Mucosa of gallbladder (tissue), 1 donor: ENCODE measurements at places on chromosomes 5 and 9. TPM values are rescaled to one million over a fixed set of nuclear protein-coding genes. Genes with fewer than 3 reads are reported as not detected.
A peak's percentile ranks its signal among the peaks of the same experiment; 100 is the strongest.

The GDF9 gene
- total RNA-seq: 0.09 TPM

The MARCOL gene
- not detected for total RNA-seq

- DNase-seq: no peak
Measured at GRCh38 chr5:34499001-34499734, 157.0 kb upstream of the RAI14 start.

DNA sequence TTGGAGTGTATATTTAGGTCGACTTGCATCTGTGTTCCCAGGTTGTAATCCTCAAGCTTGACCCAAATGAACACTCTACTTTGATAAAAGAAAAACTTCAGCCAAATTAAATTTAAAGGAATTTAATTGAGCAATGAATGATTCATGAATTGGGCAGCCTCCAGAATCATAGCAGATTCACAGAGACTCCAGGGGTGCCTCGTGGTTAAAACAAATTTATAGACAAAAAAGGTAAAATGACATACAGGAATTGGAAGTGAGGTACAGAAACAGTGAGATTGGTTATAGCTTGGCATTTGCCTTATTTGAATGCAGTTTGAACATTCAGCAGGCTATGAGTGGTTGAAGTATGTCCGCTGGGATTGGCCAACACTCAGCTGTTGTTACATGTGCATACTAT is 21.6 kb upstream of the SPATA31D4 start:
- no peak for DNase-seq

The TRIM14 gene
- total RNA-seq: 44.4 TPM

The PCDHGC4 gene
- total RNA-seq: 2.6 TPM

GRCh38 chr9:71916834-71917534 is 5.5 kb downstream of the C9orf85 start:
- no peak for DNase-seq

The ABLIM3 gene
- 15.1 TPM for total RNA-seq

- no peak for DNase-seq
Measured at GRCh38 chr9:28888806-28889205, 1315.5 kb upstream of the C9orf72 start.

- no peak for DNase-seq
Measured at GRCh38 chr5:143350751-143351602, 52.5 kb downstream of the NR3C1 start.

GRCh38 chr9:127650518-127650917 is 38.4 kb downstream of the STXBP1 start:
- DNase-seq: no peak

DNA sequence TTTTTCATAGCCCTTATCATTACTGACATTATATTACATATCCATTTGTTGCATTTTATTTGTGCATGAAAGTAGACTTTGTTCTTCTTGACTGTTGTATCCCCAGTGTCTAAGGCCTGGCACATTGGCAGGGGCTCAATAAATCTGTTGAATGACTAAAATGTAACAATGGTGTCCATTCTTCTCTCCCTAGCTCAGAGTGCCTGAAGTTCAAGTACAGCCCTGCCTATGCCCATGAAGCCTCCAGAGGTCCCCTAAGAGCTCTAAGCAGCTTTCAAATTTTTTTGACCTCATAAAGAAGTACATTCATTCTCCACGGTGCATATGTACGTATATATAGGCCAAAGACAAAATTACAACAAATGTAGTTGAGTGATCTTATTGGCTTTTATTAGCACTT is 4.2 kb upstream of the BSPRY start:
- DNase-seq: no peak

DNA sequence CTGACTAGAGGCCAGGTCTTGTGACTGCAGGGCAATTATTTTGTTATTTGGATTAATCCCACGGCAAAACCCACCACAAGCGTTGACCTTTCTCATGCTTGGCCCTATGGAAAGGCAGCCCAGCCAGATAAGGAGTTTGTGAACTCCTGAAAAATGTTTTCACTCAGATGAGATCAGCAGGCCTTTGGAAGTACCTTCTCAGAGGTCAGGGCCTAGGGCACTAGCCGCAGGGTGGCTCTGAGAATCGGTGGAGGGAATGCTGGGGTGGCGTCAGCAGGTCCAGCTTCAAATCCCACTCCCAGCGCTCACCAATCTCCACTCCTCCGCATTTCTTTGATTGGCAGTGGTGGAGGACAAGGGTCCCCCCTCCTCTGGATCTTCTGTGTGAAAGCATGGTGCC is 194.4 kb downstream of the GADD45G start:
- no peak for DNase-seq

DNA sequence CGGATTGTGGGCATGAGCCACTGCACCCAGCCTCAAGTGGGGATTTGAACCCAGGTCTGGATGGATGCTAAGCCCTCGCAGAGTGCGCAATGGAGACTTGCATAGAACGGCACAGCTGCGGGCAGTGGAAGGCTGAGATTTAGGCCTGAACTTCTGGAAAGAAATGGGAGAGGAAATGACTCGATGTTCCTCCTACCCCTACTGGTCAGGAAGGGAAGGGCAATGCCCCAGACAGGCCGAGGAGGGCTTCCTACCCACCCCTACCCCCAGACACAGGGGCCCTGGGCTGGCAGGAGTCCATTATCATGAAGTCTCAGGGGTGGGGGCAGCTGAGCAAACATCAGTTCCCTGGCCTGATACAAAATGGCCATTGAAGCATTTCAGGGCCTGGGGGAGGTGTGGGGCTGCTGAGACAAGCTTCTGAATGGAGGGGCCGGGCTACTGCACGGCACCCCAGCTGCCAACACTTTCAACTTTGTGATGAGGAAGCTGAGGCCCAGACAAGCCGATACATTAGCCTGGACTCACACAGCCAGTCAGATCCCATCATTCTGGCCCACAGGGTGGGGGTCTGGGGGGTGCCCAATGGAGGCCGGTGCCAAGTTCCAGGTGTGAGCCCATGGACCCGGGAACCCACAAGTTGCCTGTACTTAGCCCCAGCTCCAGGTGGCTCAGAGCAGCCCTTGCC is 13.5 kb upstream of the WDR38 start:
- no peak for DNase-seq

- no peak for DNase-seq
Measured at GRCh38 chr9:119298076-119298853, 71.0 kb downstream of the BRINP1 start.

GRCh38 chr9:34522091-34522887 is 501 bp downstream of the ENHO start:
- no peak for DNase-seq

The C8G gene
- 110 TPM for total RNA-seq

GRCh38 chr5:88815050-88815789 is 67.8 kb downstream of the MEF2C start:
- DNase-seq: no peak

DNA sequence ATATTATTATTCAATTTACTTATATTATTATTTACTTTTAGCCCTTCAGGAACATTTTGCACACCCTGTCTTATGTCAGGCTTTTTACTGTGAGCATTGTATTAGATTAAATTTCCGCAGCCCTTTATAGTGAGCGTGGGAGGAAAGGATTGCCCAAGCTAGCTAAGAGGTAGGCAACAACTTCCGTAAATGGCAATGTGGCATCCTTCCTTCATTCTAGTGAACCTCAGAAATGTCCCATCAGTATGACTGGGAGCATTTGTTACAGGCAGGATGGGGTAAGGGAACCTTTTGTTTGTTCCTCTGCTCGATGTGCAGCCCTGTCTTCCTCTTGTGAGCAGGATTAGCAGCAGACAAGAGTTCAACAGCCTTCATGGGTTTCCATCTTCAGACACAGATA is 6.2 kb upstream of the CD180 start:
- DNase-seq: no peak

GRCh38 chr5:146848133-146848532 is 30.4 kb downstream of the PPP2R2B start:
- DNase-seq: no peak

DNA sequence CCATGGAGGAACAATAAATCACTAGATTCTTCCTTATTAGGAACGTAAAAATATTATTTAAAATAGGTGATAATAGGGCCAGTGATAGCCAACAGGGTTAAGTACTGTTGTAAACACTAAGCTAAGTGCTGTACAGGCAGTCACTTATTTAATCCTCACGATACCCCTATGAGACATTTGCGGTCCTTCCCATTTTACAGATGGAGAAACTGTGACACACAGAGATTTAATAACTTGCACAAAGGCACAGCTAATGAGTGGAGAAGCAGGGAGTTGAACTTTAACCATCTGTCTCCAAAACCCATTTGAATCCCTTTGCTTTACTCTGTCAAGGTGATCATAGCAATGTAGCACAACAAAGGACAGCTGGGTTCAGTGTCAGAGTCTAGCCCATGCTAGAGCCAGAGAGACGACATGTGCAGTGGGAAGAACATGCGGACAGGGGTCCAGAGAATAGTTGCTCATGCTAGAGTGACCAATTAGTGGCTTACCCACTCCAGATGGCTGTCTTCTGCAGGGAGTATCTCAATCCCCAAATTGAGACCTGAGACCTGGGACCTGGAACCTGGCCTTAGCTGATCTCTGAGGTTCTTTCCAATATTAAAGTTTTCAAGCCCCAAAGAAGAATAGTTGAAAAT is 28.9 kb downstream of the STXBP1 start:
- no peak for DNase-seq

DNA sequence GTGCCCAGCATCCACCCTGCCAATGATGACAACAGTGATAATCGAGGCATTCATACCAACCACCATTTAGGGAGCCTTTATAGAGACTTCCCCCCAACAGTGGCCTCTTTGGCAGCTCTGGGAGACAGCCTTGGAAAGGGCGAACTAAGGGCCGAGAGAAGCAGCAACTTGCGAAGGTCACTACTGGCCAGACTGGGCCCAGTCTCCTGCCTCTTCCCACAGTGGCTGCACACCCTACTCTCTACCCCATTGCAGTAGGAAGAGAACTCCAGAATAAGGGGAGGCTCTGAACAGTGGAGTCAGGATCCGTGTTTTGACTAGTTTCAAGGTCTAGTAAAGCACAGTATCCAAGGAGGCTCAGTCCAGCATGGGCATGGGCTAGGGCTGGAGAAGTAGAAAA is 5.3 kb downstream of the LHX6 start:
- DNase-seq: no peak

The SPAAR gene
- 0.83 TPM for total RNA-seq

- DNase-seq: no peak
Measured at GRCh38 chr5:117893211-117893610, 1095.1 kb downstream of the DTWD2 start.

DNA sequence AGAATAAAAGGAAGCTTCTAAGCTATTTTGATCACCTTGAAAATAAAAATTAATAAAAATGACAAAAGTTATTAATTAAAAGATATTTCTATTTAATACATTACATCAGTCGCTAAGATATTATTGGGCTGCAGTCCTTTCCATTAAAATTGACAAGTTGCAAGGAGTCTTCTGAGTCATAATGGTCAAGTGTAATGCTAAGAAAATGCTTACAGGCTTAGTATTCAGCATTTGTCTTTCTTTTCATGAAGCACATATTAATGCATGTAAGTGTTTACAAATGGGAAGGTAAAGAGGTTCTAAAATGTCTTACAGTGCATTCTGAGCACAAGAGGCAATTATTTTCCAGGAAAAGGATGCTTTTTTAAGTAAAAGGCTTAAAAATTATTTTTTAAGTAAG is 17.3 kb downstream of the SPINK9 start:
- DNase-seq: no peak

GRCh38 chr9:19379697-19380046 is 364 bp downstream of the RPS6 start:
- peak; percentile 20 for DNase-seq

The SOHLH1 gene
- total RNA-seq: not detected

DNA sequence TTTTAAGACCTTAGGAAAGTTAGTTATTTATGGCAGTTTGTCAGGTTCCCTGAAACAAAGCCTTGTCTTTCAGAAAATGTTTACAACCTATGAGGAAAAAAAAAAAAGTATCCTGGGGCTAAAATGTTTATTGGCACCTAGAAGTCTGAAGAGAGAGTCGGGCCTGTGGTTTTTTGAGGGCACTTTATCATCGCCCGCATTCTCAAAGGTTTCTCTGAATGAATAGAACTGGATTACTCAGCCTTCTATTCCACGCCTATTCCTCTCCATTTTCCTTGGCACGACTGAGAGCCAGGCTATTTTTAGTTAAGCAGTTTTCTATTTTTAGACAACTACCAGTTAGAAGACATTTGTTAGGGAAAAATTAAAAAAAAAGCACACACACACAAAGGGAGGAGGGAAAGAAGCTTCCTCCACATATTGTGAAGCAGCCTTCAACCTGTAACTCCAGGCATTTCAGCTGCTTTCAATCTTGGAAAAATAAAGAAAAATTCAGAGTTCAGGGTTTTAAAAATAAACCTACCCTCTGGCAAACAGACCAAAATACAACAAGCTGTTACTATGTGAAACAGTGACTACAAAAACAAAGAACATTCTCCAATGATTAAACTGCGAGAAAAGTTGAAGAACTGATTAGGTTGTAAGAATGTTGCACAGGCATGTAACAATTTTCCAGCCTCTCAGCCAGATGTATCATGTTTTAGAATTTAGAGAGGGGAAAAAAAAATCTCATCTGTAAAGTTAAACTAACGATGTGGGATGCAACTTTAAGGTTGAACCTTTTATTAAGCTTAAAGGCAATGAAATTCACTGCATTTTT is 97.0 kb downstream of the MEF2C start:
- DNase-seq: peak; percentile 69

DNA sequence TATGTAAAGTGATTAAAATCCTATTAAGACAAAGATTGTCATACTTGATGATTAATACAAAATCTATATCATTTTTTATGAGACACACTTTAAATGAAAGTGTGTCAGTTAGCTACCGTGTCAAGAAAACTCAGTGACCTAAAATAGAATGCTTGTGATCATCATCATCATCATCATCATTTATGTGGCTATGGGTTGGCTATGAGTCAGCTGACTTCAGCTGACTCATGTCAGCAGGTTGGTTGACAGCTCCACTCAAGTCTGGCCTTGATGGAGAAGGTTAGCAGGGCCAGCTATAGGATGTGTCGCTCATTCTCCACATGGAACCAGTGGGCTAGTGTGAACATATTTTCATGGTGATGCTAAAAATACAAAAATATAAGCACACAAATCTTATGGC is 43.8 kb upstream of the ZNF300 start:
- no peak for DNase-seq

DNA sequence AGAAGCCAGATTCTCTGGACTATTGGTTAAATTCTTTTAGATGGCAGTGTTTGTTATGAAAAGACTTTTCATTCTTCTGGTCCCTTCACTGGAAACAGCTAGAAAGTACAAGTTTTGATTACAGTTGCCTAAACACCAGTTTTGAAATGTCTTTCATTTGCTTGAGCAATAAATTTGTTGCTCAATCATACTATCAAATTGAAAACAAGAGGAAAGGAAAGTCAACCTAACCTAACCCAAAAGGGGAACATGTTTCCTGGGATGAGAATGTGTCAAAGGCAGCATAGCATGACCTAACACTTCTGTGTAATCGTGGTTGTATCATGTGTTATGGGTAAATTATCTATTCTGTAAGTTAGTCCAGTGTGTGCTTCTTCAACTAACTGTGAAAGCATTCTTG is 213.2 kb downstream of the TMC1 start:
- no peak for DNase-seq

GRCh38 chr5:126918615-126918957 is 111.8 kb downstream of the MARCHF3 start:
- no peak for DNase-seq

DNA sequence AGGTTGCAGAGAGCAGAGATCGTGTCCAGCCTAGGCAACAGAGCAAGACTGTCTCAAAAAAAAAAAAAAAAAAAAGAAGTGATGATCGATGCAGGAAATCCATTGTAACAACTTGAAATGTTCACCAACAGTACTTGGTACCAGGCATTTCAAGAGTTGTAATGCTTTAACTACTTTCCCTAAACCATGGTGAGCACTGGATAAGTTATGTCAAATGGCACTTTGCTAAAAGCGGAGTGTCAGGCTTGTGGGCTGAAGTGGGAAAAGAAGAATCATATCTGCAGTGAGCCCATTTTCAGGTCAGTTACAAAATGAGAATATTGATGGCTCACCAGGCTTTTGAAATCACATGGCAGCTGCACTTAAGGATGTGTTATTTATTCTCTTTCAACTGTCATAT is 202.2 kb downstream of the RFK start:
- no peak for DNase-seq
